Effector memory CD4-positive, alpha-beta T cell (primary cell): ENCODE measurements at places on chromosomes 7 and 10.

GRCh38 chr10:88759366-88760101 is at the start of gene LIPN:
TSS of gene LIPN (plus strand) at chr10:88760020. CDS start at chr10:88761406, 1,386 bp downstream.
- no peaks in the 10 kb centered on the region for H3K4me1 ChIP-seq
- H3K27ac ChIP-seq: no peak within 1 kb of the TSS
- H3K27me3 ChIP-seq: no peaks in the 10 kb centered on the region
- no peaks in the 10 kb centered on the region for H3K36me3 ChIP-seq

DNA sequence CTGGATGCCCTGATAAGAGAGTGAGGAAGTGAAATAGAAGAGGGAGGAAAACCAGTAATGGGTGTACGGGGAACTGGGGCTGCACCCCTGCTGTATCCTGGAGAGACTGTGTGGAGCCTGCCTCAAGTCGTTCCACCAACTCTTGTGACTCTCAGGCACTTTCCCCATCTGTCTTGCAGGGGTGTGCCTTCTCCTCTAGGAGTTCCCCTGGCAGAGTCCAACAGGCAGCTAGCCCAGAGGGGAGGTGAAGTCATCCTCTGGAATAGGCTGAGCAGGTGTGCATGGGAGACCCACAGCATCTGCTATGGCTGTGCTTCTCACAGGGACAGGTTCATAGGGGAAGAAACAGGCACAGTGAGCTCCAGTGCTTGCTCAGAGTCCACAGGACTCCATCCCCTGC is 46.8 kb downstream of the WIPF3 start:
- DNase-seq: no peak
- H3K27ac ChIP-seq: no peak overlapping the region
- no peaks in the 10 kb centered on the region for H3K4me1 ChIP-seq
- no peaks in the 10 kb centered on the region for H3K27me3 ChIP-seq

DNA sequence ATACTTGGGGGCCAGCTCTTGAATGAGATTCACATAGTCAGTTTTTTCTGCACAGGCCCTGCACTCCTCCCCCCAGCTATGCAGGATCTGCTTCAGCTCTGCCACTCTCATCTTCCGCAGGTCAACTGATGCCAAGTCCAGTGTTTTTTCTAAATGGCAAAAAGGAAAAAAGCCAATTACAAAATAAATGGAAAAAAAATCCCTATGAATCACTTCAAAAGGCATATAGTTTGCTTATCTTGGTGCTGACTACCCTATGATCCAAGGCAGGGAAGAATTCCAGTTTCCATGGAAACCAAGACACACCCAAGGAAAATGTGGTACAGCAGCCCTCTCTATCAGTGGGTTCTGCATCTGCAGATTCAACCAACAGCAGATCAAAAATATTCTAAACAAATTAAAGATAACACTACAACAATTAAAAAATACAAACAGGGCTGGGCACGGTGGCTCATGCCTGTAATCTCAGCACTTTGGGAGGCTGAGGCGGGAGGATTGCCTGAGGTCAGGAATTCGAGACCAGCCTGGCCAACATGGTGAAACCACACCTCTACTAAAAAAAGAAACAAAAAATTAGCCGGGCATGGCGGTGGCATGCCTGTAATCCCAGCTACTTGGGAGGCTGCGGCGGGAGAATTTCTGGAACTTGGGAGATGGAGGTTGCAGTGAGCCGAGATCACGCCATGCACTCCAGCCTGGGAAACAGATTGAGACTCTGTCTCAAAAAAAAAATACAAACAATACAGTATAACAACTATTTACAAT is 17.6 kb downstream of the CDNF start:
- DNase-seq: no peak
- H3K4me1 ChIP-seq: no peaks in the 10 kb centered on the region
- H3K27ac ChIP-seq: no peak overlapping the region
- H3K27me3 ChIP-seq: no peaks in the 10 kb centered on the region
- H3K4me3 ChIP-seq: no peak overlapping the region

DNA sequence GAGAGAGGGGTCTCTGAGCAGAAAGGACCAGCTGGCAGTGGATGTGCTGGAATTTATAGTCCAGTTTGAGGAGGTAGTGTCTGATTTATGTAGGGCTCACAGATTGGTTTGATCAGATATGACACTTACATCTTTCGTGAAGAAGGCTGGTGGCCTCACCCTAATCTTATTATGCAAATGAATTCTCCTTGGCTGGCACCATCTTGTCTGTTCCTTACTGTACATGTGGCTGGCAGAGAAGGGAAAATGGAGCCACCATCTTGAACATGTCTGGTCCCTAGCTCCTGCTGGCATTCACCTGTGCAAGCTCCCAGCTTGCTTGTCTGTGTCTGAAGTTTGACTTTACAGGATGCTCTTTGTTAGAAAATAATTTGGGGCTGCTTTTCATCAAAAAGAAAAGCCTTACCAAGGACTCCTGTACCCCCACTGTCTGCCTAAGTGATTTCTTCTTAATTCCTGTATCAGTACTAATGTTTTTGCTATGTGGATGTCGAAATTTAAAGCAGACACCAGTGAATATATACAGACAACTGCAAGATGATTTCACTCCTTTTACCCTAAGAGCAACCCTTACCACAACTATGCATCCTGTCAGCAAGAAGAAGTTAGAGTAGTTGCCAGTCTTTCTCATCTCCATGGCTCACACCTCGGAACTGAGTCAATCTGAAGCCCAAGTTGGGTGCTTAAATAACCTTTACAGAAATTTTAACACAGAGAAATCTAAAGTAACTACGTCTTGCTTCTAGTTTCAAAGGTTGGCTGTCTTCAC is 322.0 kb upstream of the SEMA3D start:
- no peak overlapping the region for H3K27ac ChIP-seq
- no peaks in the 10 kb centered on the region for H3K27me3 ChIP-seq
- DNase-seq: no peak
- H3K36me3 ChIP-seq: no peaks in the 10 kb centered on the region
- no peaks in the 10 kb centered on the region for H3K4me1 ChIP-seq

DNA sequence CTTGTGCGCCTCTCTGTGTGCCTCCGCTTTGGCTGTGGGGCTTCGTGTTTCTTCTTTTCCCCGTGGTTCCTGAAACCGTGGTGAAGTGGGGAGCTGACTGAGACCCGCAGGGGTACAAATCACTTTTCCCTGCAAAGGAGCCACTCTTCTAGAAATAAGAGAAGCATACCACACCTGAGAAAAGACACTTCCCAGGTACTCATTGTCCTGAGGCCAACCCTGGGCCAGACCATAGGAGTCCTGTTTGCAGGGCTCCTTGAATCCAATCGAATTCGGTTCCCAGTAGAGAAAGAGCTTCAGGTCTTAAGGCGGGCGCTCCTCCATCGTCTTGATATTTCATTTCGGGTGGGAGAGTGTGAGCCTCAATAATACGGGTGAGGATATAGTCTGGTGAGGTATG is 32.4 kb upstream of the ZNF273 start:
- no peak overlapping the region for H3K27ac ChIP-seq
- no peak overlapping the region for H3K4me3 ChIP-seq
- H3K27me3 ChIP-seq: no peaks in the 10 kb centered on the region
- DNase-seq: no peak
- H3K36me3 ChIP-seq: no peaks in the 10 kb centered on the region

DNA sequence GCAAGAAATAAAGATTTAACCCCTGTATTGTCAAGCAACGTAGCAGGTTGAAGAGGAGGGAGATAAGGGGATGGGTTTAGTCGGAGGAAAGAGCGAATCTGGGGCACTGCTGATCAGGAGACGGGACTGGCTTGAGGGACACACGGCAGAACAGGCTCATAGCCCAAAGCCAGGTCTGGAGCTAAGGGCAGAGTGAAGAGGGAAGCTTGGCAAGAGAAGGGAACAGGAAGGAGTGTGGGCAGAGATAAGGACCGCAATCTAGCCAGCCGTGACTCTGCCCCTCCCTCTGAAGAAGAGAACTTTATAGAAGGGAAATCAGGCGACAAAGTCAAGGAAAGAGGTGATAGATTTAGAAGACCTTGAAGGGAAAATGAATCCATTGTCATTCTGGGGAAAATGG is 67.6 kb downstream of the CAV1 start:
- no peak overlapping the region for H3K27ac ChIP-seq
- H3K27me3 ChIP-seq: peaks cover 8% of the 10 kb centered on the region
- no peak for DNase-seq
- H3K4me3 ChIP-seq: no peak overlapping the region

GRCh38 chr7:3778345-3778744 is 477.3 kb downstream of the SDK1 start:
- DNase-seq: no peak
- H3K27me3 ChIP-seq: no peaks in the 10 kb centered on the region

DNA sequence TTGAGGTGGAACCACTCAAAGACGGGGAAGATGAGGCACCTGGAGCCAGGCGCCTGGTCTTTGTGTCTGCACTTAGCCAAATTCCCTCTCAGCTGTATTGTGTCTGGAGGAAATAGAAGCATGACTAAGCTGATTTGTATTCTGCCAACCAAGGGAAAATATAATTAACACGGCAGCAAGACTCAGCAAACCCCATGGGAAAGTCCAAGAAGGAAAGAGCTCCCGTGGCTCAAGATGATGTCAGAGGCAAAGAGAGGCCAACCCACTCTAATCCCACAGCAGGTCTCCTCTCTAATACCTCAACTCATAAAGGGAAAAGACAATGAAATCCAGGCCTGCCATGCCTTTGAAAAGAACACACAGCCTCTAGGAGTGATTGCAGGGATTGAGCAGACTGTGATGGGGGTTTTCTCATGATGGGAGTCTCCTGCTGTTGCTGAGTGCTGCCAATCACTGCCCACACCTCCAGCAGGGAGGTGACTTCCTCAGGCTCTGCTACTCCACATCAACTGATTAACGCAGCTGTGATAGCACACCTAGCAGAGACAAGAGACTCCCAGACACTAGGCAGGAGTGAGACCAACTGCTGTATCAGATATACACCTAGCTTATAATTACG is 255.5 kb upstream of the C7orf33 start:
- H3K4me1 ChIP-seq: no peaks in the 10 kb centered on the region
- H3K36me3 ChIP-seq: no peaks in the 10 kb centered on the region
- no peak overlapping the region for H3K27ac ChIP-seq
- H3K4me3 ChIP-seq: no peak overlapping the region

DNA sequence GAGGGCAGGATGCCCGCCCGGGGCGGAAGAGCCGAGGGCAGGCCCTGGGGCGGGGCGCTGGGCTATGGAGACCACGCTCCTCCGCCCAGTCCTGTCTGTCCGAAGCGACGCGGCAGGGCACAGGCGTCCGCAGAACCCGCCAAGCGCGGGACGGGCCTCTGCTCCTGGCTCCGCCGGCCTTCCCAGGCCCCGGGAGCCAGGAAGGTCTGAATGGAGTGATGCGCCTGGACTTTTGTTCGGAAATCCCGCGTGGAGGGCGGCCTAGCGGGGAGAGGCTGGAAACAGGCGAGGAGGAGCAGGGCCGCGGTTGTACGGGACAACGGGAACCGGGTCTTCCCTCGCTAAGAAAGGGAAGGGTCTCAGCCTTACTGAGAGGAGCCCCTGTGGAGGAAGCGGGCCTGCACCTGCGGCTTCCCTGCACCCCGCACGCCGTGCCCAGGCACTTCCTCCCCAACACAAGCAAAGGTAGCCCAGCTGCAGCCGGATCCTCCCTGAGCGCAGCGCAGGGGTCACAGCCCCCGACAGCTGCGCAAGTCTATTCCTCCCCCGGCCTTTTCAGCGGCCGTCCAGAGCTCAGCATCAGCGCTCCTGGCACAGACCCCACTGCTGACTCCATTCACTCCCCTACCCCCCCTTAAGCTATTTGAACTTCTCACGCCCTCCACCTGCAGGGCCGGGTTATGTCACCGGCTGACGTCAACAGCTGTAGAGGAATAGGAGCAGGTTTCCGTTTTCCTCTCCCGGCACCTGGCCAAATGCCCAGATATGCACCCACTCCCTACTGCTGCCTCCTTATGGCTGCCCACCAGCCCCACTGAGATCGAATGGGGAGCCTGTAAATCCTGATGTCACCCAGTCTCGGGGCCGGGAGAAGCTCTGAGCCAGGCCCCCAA is 143.2 kb upstream of the RET start:
- peak; percentile 7 for DNase-seq
- H3K36me3 ChIP-seq: no peaks in the 10 kb centered on the region
- no peak overlapping the region for H3K27ac ChIP-seq
- H3K27me3 ChIP-seq: peaks cover 4% of the 10 kb centered on the region
- H3K4me1 ChIP-seq: no peaks in the 10 kb centered on the region

DNA sequence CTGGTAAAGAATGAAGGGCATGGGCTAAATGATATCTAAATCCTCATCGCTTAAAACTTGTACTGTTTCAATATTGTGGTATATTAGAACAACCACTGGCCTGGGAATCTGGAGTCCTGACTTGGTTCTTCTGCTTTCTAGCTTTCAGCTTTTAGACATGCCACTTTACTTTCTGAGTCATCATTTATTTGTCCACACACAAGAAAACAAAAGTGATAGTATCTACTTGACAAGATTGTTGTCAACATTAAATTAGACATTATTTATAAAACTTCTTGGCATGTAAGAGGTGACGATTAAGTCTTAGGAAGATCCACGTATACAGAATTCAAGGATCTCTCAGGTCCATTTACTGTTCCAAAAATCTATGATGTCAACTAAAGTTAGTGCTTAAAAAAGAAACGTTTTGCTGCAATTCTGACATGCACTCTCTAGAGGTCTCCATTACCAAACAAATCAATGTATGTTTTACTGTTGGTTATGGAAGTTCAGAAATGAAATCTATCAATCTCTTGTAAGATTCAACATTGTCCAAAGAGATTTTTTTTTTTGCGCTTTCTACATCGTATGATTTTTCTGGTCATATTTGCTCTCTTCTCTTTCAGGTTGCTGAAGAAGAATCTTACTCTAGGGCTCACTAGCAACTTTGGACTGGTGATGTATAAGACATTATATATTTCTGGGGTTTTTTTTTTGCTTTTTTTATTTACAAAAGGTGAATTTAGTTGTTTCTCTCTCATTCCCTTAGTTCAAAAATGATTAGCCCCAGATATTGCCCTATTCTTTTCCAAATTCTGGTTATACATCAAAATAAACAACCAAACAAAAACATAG is 53.6 kb upstream of the DYNC1I1 start:
- no peak overlapping the region for H3K27ac ChIP-seq
- no peak overlapping the region for H3K4me3 ChIP-seq
- H3K36me3 ChIP-seq: no peaks in the 10 kb centered on the region

GRCh38 chr10:124918191-124918830 is 23.6 kb upstream of the ZRANB1 start:
- no peaks in the 10 kb centered on the region for H3K27me3 ChIP-seq
- H3K27ac ChIP-seq: peak overlapping the region; percentile 94
- no peak for DNase-seq
- no peaks in the 10 kb centered on the region for H3K36me3 ChIP-seq
- peaks cover 7% of the 10 kb centered on the region for H3K4me1 ChIP-seq

DNA sequence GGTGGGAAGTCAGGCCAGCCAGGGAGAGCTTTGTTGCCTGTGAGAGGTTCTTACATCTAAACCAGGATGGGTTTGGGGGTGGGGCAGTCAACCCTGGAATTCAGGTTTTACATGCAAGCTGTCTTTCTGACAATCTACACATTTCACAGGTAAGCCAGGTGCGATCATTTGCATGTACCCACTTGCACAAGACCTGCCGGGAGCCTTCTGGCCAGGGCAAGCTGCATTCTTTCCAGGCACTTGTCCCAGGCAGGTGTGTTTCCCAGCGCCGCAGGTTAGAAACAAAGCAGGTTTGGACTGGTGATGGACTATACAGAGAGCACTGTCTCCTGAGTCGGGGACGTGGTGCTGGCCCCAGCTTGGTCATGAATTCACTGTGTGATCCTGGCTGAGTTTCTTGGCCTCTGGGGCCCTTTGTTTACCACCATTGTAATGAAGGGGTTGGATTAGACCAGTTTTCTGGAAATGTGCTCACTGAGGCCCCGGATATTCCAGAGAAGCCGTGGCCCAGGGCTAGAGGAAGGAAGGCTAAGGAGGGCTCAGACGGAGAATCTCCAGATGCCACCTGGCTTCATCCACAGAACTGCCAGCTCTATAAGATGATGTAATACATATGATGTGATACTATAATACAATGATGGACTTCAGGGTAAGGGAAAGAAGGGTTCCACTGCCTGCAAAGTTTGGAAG is 205.2 kb upstream of the SVIL start:
- H3K4me1 ChIP-seq: no peaks in the 10 kb centered on the region
- no peak overlapping the region for H3K27ac ChIP-seq
- H3K36me3 ChIP-seq: no peaks in the 10 kb centered on the region
- H3K4me3 ChIP-seq: no peak overlapping the region
- DNase-seq: no peak
